ENCODE measurements at places on chromosomes 5 and 9.

- H3K27ac ChIP-seq = no peak overlapping the region
- no peak overlapping the region for H3K4me3 ChIP-seq
- peaks cover 2% of the 10 kb centered on the region for H3K4me1 ChIP-seq
- no peaks in the 10 kb centered on the region for H3K36me3 ChIP-seq
These were observed 145.9 kb downstream of the YIPF5 start for GRCh38 chr5:144024545-144024944.

DNA sequence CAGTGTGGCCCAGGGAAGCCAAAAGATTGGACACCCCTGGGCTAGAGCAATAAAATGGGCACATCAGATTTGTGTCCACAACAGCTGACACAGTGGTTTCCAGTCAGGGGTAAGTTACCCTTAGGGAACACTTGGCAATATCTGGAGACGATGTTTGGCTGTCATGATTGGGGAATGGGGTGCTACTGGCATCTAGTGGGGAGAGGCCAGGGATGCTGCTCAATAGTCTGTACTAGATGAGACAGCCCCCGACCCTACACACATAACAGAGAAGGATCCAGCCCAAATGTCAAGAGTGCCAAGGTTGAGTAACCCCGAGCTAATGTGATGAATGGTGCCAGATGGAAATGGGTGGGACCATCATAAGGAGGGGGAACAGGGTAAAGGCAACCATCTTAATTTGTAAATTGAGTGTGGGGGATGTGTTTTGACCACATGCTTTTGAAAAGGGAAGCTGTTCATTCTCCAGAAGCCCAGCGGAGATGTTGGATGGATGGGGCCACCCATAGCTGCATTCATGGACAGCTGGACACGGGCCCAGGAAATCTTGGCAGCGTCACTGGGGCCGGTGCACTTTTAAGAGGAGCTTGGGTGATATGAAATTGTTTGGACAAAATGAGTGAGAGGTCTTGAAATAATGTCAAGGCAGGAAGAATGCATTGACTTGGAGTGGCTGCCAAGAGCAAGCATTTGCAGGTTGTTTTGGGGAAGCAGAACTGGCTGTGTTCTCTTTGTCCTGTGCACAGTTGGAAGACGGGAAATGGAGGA, 33.4 kb downstream of the SYK start:
- peak; percentile 19 for DNase-seq
- no peak overlapping the region for H3K4me3 ChIP-seq
- peaks cover 8% of the 10 kb centered on the region for H3K36me3 ChIP-seq
- H3K27me3 ChIP-seq = no peaks in the 10 kb centered on the region
- no peak overlapping the region for H3K27ac ChIP-seq

GRCh38 chr9:76620996-76621395, 143.2 kb upstream of the PCA3 start:
- no peaks in the 10 kb centered on the region for H3K27me3 ChIP-seq
- H3K36me3 ChIP-seq = peaks cover 23% of the 10 kb centered on the region
- no peak overlapping the region for H3K4me3 ChIP-seq

- H3K27me3 ChIP-seq = no peaks in the 10 kb centered on the region
- no peaks in the 10 kb centered on the region for H3K36me3 ChIP-seq
- no peak for DNase-seq
- H3K4me3 ChIP-seq = no peak overlapping the region
- H3K4me1 ChIP-seq = no peaks in the 10 kb centered on the region
These were observed 446.4 kb downstream of the ISL1 start for GRCh38 chr5:51829691-51830090.

- H3K4me1 ChIP-seq = peaks cover 3% of the 10 kb centered on the region
- no peaks in the 10 kb centered on the region for H3K27me3 ChIP-seq
- peak overlapping the region; percentile 96 for H3K27ac ChIP-seq
These were observed 75.0 kb downstream of the HMHB1 start for GRCh38 chr5:143886651-143887638.

DNA sequence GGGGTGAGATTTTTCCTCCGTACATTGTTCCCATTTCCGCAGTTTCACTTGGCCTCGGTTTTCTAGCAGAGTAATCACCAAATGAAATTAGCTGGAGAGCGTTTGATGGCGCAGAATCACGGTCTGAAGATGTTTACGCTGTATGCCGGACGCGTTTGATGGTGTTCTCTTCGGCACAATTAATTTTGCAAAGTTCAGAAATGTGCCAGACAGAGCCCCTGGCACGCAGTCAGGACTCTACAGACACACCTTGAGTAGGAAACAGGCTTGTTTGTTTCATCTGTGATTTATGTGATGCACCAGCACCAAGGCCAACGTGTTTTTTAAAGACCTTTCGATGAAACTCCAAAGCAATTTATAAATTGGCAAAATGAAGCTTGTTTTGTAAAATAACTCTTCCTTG, 863 bp upstream of the LIFR start:
- H3K4me1 ChIP-seq = peaks cover 7% of the 10 kb centered on the region
- H3K27me3 ChIP-seq = no peaks in the 10 kb centered on the region
- H3K36me3 ChIP-seq = no peaks in the 10 kb centered on the region
- H3K4me3 ChIP-seq = peak overlapping the region; percentile 89

GRCh38 chr5:39760385-39761198, 335.8 kb upstream of the DAB2 start:
- H3K4me1 ChIP-seq = no peaks in the 10 kb centered on the region
- H3K27ac ChIP-seq = peak overlapping the region; percentile 89
- H3K36me3 ChIP-seq = no peaks in the 10 kb centered on the region
- peak; percentile 96 for DNase-seq
- H3K27me3 ChIP-seq = no peaks in the 10 kb centered on the region

DNA sequence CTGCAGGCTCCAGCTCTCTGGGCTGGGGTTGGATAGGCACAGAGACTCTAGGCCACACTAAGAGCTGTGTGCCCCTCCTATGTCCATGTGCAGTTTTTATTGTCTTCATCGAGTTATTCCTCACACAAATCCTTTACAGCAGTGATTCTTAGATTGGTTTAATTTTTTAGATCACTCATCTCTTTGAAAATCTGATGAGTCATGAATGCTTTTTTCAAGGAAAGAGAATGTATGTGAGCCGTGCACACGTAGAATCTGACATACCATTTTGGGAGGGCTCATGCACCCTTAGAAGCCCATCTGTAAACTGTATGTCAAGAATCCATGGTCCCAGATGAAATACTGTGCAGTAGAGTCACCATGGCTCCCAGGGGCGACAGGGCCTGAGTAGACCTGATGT, 100.7 kb upstream of the S1PR3 start:
- no peak overlapping the region for H3K27ac ChIP-seq
- H3K4me3 ChIP-seq = no peak overlapping the region
- H3K27me3 ChIP-seq = no peaks in the 10 kb centered on the region
- DNase-seq = no peak
- H3K4me1 ChIP-seq = peaks cover 8% of the 10 kb centered on the region
- H3K36me3 ChIP-seq = no peaks in the 10 kb centered on the region

DNA sequence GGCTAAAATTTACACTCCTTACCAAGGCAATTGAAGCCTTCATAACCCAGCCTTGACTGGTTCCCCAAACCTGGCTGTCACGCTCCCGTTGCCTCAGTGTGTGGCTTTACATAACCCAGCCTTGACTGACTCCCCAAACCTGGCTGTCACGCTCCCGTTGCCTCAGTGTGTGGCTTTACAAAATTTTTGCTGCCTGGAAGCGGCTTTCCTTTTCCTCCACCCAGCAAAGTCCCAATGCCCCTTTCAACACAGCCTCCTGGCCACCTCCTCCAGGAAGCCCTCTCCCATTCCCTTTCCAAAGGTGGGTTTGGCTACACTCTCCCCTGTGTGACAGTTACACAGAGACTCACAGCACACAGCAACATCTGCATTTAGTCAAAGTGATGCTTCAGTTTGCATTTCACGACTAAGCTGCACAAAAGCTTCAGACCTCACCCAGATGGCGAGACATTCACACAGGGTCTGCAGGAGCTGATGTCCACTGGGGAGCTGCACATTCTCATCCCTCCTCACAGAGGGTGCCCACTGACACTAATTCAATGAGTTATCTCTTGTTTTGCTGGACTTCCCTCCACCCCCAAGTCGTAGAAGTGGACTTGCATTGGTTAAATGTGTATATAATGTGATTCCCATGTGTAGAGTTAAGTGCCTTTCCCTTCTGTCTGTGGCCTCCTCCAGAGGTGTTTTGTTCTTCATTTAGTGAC, 156.6 kb upstream of the PHYKPL start:
- H3K27me3 ChIP-seq = peaks cover 85% of the 10 kb centered on the region
- H3K4me3 ChIP-seq = no peak overlapping the region
- no peak for DNase-seq
- H3K36me3 ChIP-seq = no peaks in the 10 kb centered on the region
- H3K27ac ChIP-seq = no peak overlapping the region

DNA sequence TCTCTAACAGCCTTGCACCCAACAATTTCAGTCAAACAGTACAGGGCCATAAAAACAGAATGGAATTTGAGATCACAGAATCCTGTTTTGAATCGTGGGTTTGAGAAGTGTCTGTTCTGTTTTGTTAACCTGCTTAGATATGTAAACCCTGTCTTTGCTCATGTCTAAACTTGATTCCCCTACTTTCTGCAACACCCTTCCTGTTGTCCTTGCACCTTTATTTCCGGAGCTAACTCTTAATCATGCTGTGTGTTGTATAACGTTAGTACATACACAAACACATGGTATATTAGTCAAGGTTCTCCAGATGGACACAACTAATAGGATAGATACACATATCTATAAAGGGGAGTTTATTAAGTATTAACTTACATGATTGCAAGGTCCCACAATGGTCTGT, 2229.2 kb upstream of the C9orf72 start:
- H3K4me1 ChIP-seq = no peaks in the 10 kb centered on the region
- no peak overlapping the region for H3K4me3 ChIP-seq
- no peaks in the 10 kb centered on the region for H3K36me3 ChIP-seq

GRCh38 chr5:66722686-66723085, 126.5 kb downstream of the MAST4 start:
- no peak for DNase-seq
- H3K36me3 ChIP-seq = no peaks in the 10 kb centered on the region
- H3K4me1 ChIP-seq = no peaks in the 10 kb centered on the region
- H3K27ac ChIP-seq = no peak overlapping the region
- H3K4me3 ChIP-seq = no peak overlapping the region

GRCh38 chr5:94540856-94541494, 77.4 kb downstream of the KIAA0825 start:
- no peaks in the 10 kb centered on the region for H3K36me3 ChIP-seq
- no peaks in the 10 kb centered on the region for H3K4me1 ChIP-seq
- no peak overlapping the region for H3K4me3 ChIP-seq
- no peaks in the 10 kb centered on the region for H3K27me3 ChIP-seq
- DNase-seq = no peak

GRCh38 chr9:7980691-7981289, 181.2 kb upstream of the DMAC1 start:
- H3K36me3 ChIP-seq = no peaks in the 10 kb centered on the region
- H3K4me3 ChIP-seq = no peak overlapping the region
- DNase-seq = no peak
- no peaks in the 10 kb centered on the region for H3K27me3 ChIP-seq
- H3K4me1 ChIP-seq = no peaks in the 10 kb centered on the region

- H3K27me3 ChIP-seq = no peaks in the 10 kb centered on the region
- peaks cover 1% of the 10 kb centered on the region for H3K4me1 ChIP-seq
- H3K36me3 ChIP-seq = peaks cover 36% of the 10 kb centered on the region
- H3K27ac ChIP-seq = no peak overlapping the region
These were observed 40.3 kb downstream of the DNAJB5 start for GRCh38 chr9:35029852-35030251.

- no peak for DNase-seq
- H3K27ac ChIP-seq = no peak overlapping the region
- no peaks in the 10 kb centered on the region for H3K36me3 ChIP-seq
- no peak overlapping the region for H3K4me3 ChIP-seq
- no peaks in the 10 kb centered on the region for H3K27me3 ChIP-seq
These were observed 71.7 kb upstream of the RUFY1 start for GRCh38 chr5:179478624-179479023.

- DNase-seq = no peak
- H3K4me3 ChIP-seq = peak overlapping the region; percentile 29
- H3K4me1 ChIP-seq = no peaks in the 10 kb centered on the region
- peaks cover 2% of the 10 kb centered on the region for H3K27me3 ChIP-seq
- no peak overlapping the region for H3K27ac ChIP-seq
These were observed 427.9 kb downstream of the KCTD16 start for GRCh38 chr5:144598451-144599068.

DNA sequence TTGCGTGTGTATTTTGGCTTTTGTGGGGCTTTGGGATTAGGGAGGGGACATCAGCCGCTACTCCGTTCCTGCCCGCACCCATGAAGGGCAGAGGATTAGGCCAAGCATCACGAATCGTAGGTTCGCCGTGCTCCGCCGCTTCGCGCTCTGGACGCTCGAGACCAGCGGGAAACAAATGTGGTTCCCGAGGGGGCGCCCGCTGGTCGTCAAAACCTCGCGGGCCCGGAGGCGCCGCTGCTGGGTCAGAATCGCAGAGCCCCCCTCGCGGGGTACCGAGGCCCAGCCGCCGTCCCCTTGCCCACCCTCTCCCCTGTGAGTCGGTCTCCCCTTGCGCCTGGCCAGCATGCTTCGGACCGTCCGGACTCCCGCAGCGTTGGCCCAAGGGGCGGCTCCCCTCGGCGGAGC, 2.3 kb upstream of the PAX5 start:
- H3K4me3 ChIP-seq = peak overlapping the region; percentile 46
- H3K27me3 ChIP-seq = peaks cover 100% of the 10 kb centered on the region
- H3K27ac ChIP-seq = no peak overlapping the region

DNA sequence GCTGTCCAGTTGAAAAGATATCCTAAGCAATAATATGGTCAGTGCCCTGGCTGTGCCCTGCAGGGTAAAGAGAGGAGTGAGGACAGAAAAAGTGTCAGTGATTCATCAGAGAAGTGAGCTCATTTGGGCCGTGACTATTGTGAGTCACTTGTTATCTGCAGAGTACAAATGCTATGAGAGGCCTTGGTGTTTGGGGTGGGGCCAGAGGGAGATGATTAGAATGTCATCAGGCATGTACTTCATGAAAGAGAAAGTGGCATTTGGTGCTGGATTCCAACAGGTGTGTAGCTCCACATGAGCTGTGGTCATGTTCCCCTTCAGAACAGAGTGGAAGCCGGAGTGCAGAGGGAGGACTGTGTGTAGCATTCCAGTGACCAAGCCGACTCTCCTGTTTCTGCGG, 174.1 kb downstream of the KDM4C start:
- no peak overlapping the region for H3K27ac ChIP-seq
- no peaks in the 10 kb centered on the region for H3K36me3 ChIP-seq
- H3K4me3 ChIP-seq = peak overlapping the region; percentile 52
- H3K27me3 ChIP-seq = no peaks in the 10 kb centered on the region
- H3K4me1 ChIP-seq = peaks cover 8% of the 10 kb centered on the region

- DNase-seq = no peak
- no peaks in the 10 kb centered on the region for H3K4me1 ChIP-seq
- H3K4me3 ChIP-seq = peak overlapping the region; percentile 86
- no peaks in the 10 kb centered on the region for H3K27me3 ChIP-seq
These were observed 2.9 kb downstream of the DENND4C start for GRCh38 chr9:19233344-19233743.

DNA sequence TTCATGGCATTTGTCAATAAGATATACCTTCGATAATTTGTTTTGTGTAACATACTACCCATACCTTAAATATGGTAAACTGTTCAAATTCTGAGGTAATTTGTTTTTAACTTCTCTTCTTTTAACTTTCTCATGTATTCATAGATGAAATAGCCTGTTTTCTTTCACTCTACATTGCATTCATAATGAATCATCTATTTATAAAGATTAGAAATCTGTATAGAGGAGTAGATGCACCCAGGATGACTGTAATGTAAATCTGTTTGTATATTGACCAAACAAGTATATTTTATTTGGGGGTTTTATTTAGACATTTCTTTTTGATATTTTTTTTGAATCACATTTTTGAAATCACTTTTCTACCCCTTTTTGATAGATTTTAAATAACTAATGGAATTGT, 144.6 kb downstream of the CD180 start:
- peaks cover 3% of the 10 kb centered on the region for H3K4me1 ChIP-seq
- H3K27ac ChIP-seq = no peak overlapping the region
- no peaks in the 10 kb centered on the region for H3K27me3 ChIP-seq

GRCh38 chr9:79390077-79390698, 181.6 kb upstream of the TLE4 start:
- H3K4me3 ChIP-seq = no peak overlapping the region
- H3K4me1 ChIP-seq = no peaks in the 10 kb centered on the region
- H3K27me3 ChIP-seq = no peaks in the 10 kb centered on the region
- no peaks in the 10 kb centered on the region for H3K36me3 ChIP-seq
